ENCODE measurements at places on chromosomes 7 and 10.
A peak's percentile ranks its signal among the peaks of the same experiment; 100 is the strongest.

GRCh38 chr10:79022565-79023230 lies 46.1 kb upstream of the ZMIZ1 start:
- H3K36me3 ChIP-seq, result no peaks in the 10 kb centered on the region
- peaks cover 24% of the 10 kb centered on the region for H3K4me1 ChIP-seq
- H3K27ac ChIP-seq, result peak overlapping the region; percentile 90
- peak overlapping the region; percentile 48 for H3K4me3 ChIP-seq

DNA sequence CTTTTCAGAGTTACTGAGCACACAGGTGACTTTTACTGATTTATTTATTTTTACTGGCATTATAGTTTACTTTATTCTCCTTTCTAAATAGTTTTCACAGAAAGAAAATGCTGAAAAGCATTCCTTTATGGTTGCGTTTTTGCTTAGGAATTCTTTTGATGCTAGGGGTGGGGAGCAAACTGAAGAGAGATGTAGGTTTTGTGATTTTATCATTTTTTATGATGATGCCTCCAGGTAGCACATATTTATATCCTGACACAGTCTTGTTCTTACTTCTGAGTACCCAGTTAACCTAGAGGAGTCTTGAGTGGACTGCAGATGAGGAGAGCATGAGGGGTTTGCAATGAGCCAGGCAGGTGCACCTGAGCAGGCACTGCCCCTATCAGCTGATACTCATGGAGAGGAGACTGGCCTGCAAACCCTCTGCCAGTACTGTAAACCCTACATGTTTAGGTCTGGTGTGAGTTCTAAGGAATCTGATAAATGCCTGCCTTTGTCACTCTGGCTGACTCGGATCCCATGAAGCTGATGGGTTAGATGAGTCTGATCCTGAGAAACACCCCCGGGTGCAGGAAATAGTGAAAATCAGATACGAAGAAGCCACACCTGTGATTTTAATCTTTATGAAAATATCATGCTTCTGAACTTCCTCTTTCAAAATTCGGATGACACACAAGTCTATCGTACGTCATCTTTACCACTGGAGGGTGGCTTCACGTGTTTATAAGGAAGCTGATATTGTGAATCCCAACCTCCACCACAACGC lies 302.9 kb downstream of the WDR37 start:
- no peak overlapping the region for H3K27ac ChIP-seq
- no peak overlapping the region for H3K4me3 ChIP-seq
- H3K27me3 ChIP-seq, result no peaks in the 10 kb centered on the region
- no peak for DNase-seq

- H3K27me3 ChIP-seq, result no peaks in the 10 kb centered on the region
- no peak for DNase-seq
- H3K4me3 ChIP-seq, result no peak overlapping the region
- H3K4me1 ChIP-seq, result peaks cover 7% of the 10 kb centered on the region
These were observed 739 bp upstream of the ALDH18A1 start for GRCh38 chr10:95657250-95657649.

- no peak overlapping the region for H3K27ac ChIP-seq
- DNase-seq, result no peak
- H3K27me3 ChIP-seq, result no peaks in the 10 kb centered on the region
- H3K4me1 ChIP-seq, result no peaks in the 10 kb centered on the region
- H3K36me3 ChIP-seq, result no peaks in the 10 kb centered on the region
- H3K4me3 ChIP-seq, result no peak overlapping the region
These were observed 95.1 kb upstream of the FZD1 start for GRCh38 chr7:91168871-91169829.

GRCh38 chr10:35377050-35377728 lies 40.9 kb downstream of the CCNY start:
- DNase-seq, result no peak
- no peaks in the 10 kb centered on the region for H3K27me3 ChIP-seq
- H3K27ac ChIP-seq, result no peak overlapping the region
- H3K4me3 ChIP-seq, result no peak overlapping the region

- peaks cover 18% of the 10 kb centered on the region for H3K4me1 ChIP-seq
- DNase-seq, result no peak
- H3K36me3 ChIP-seq, result no peaks in the 10 kb centered on the region
- H3K27me3 ChIP-seq, result peaks cover 99% of the 10 kb centered on the region
These were observed 2.4 kb downstream of the FEZF1 start for GRCh38 chr7:122301858-122302760.

DNA sequence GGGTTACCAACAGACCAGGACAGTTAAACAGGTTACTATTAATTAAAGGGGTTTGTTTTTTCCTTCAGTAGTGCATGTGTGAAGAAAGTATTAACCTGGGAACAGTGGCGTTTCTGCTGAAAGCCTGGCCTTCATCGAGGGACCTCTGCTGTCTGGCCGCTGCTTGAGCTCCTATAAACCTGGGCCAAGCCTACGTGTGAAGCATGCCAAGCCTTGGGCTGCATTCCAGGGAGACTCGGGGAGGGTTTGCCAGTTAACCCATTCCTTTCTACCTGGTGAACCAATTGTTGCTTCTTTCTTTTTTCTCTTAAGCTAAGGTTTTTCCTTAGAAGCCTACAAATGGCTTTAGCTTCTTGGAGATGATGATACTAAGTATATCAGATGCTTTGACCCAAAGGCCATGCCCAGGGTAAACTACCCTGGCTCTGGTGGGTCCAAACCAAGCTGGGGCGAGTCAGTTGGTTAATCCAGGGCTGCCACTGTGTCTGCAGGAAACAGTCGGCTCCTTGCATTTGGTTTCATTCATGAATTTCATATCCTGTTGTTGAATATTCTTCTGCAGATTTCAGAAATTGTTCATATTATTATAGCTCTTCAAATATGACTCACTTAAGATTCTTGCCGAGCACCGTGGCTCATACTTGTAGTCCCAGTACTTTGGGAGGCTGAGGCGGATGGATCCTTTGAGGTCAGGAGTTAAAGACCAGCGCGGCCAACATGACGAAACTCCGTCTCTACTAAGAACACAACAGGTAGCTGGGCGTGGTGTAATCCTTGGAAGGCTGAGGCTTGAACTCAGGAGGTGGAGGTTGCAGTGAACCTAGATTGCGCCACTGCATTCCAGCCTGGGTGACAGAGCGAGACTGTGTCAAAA lies 23.8 kb downstream of the PFKP start:
- H3K4me3 ChIP-seq, result no peak overlapping the region
- DNase-seq, result no peak
- H3K27me3 ChIP-seq, result no peaks in the 10 kb centered on the region
- no peaks in the 10 kb centered on the region for H3K36me3 ChIP-seq
- no peak overlapping the region for H3K27ac ChIP-seq

GRCh38 chr7:100007887-100008286 lies 7.5 kb upstream of the ZKSCAN1 start:
- no peaks in the 10 kb centered on the region for H3K27me3 ChIP-seq
- H3K27ac ChIP-seq, result no peak overlapping the region
- H3K36me3 ChIP-seq, result no peaks in the 10 kb centered on the region
- H3K4me1 ChIP-seq, result no peaks in the 10 kb centered on the region

- H3K27ac ChIP-seq, result peak overlapping the region; percentile 74
- H3K4me1 ChIP-seq, result peaks cover 8% of the 10 kb centered on the region
- DNase-seq, result no peak
- no peaks in the 10 kb centered on the region for H3K27me3 ChIP-seq
These were observed 28.1 kb upstream of the SH2D4B start for GRCh38 chr10:80509403-80510161.

GRCh38 chr10:79336739-79337138 lies 10.5 kb upstream of the PPIF start:
- no peak overlapping the region for H3K4me3 ChIP-seq
- DNase-seq, result no peak
- H3K27me3 ChIP-seq, result no peaks in the 10 kb centered on the region
- H3K27ac ChIP-seq, result no peak overlapping the region
- H3K36me3 ChIP-seq, result no peaks in the 10 kb centered on the region
- H3K4me1 ChIP-seq, result peaks cover 4% of the 10 kb centered on the region

DNA sequence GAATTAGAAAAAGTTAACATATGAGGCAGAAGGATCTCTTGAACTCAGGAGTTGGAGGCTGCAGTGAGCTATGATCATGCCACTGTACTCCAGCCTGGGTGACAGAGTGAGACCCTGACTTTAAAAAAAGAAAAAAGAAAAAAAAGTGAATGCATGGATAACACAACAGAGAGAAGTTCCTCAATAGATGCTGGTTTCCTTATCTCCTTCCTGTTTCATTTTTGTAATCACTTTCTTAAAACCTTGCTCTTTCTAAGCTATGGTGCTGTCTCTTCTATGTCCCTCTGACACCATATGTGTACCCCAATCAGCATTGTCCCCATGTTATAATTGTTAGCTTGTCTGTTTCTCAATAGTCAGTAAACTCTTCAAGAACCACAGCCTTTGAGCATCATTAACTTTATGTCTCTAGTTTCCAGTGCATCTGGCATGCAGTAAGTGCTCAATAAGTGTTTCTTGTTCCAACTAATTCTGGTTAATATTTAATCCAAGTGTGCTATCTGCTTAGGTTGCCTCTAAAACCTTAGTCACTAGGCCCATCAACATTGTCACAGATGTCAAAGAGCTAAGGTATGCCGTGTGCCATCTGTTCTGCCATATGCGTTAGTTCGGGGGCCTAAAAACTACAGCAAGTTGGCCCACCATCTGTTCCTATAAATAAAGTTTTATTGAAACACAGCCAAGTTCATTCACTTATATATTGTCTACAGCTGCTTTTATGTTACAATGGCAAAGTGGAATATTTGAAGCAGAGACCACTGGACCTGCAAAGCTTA lies 36.2 kb downstream of the MPP7 start:
- H3K4me3 ChIP-seq, result no peak overlapping the region
- H3K27ac ChIP-seq, result no peak overlapping the region
- no peaks in the 10 kb centered on the region for H3K36me3 ChIP-seq
- no peaks in the 10 kb centered on the region for H3K27me3 ChIP-seq

DNA sequence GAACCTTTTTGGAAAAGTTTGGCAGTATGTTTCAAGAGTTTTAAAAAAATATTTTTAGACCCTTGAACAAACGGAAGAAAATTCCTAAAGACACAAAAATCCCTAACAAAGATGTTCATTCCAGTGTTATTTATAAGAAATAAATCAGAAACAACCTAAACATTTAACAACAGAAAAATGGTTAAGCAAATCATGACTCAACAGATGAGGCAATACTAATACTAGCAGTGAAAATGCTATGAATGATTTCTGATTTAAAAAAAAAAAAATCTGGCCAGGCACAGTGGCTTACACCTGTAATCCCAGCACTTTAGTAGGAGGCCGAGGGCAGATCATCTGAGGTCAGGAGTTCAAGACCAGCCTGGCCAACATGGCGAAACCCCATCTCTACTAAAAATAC lies 61.0 kb downstream of the ARHGAP12 start:
- H3K4me3 ChIP-seq, result no peak overlapping the region
- no peak overlapping the region for H3K27ac ChIP-seq
- peaks cover 42% of the 10 kb centered on the region for H3K4me1 ChIP-seq
- H3K36me3 ChIP-seq, result no peaks in the 10 kb centered on the region
- no peaks in the 10 kb centered on the region for H3K27me3 ChIP-seq

- H3K4me1 ChIP-seq, result peaks cover 43% of the 10 kb centered on the region
- H3K36me3 ChIP-seq, result no peaks in the 10 kb centered on the region
- no peaks in the 10 kb centered on the region for H3K27me3 ChIP-seq
- no peak for DNase-seq
- H3K4me3 ChIP-seq, result no peak overlapping the region
These were observed 82.4 kb downstream of the SHH start for GRCh38 chr7:155729847-155730246.

GRCh38 chr7:100547872-100548271 lies 8.9 kb downstream of the AGFG2 start:
- H3K4me1 ChIP-seq, result peaks cover 42% of the 10 kb centered on the region
- peak overlapping the region; percentile 74 for H3K27ac ChIP-seq
- DNase-seq, result no peak
- no peak overlapping the region for H3K4me3 ChIP-seq

DNA sequence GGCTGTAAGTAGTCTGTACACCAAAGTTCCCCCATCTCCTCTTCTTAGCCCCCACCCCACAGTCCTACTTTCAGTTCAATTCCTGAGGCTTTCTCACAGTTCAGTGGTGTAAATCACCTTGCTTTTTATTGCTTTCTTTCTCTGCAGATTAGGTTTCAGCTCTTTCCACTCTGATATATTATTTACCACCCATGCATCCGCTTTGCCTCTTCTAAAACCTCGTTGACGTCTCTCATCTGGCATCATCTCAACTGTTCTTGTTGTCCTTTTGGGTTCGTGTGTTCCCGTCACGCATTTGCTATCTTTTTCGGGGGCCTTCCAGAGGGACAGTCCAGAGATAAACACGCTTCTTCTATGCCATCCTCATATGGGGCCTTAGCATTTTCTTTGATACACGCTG lies 597.9 kb upstream of the DPP6 start:
- no peaks in the 10 kb centered on the region for H3K36me3 ChIP-seq
- H3K27ac ChIP-seq, result no peak overlapping the region
- no peaks in the 10 kb centered on the region for H3K27me3 ChIP-seq
- H3K4me1 ChIP-seq, result no peaks in the 10 kb centered on the region
- H3K4me3 ChIP-seq, result no peak overlapping the region

DNA sequence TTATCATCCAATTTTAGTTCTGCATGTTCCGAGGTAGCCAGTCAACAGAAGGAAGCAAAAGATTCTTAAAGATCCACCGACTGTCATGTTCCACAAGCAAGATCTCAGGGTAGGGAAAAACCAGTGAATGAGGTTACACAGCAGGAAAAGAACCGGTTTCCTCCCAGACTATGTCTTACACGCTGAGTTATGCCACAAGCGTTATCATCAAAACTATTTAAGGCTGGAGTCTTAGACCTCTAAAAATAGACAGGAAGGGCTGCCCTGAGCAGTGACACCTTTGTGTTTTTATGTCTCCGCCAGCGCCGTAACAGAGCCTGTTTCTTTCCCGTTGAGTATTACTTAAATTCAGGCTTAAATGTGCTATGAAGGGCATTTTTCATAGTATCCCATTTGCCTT lies 48.3 kb downstream of the PROSER2 start:
- H3K36me3 ChIP-seq, result no peaks in the 10 kb centered on the region
- peaks cover 19% of the 10 kb centered on the region for H3K4me1 ChIP-seq
- DNase-seq, result no peak
- no peaks in the 10 kb centered on the region for H3K27me3 ChIP-seq
- H3K4me3 ChIP-seq, result no peak overlapping the region

DNA sequence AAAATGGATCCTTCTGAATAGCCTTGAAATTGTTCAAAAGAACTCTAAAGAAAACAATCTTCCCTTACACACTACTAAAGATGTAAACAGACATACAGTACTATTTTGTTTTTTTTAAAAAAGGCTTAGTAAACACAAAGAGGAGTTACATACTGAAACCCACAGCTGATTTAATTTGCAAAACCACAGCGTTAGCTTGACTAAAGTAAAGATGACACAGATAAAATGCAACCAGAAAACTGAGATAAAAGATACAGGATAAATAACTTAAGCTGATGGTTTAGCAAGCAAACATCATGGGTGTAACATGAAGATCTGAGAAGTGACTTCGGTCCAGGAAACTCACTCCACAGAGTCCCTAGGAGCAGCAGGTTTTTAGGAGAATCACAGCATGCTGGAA lies 21.8 kb downstream of the PRKCQ start:
- DNase-seq, result no peak
- H3K36me3 ChIP-seq, result no peaks in the 10 kb centered on the region
- no peak overlapping the region for H3K4me3 ChIP-seq
- H3K27ac ChIP-seq, result peak overlapping the region; percentile 79

DNA sequence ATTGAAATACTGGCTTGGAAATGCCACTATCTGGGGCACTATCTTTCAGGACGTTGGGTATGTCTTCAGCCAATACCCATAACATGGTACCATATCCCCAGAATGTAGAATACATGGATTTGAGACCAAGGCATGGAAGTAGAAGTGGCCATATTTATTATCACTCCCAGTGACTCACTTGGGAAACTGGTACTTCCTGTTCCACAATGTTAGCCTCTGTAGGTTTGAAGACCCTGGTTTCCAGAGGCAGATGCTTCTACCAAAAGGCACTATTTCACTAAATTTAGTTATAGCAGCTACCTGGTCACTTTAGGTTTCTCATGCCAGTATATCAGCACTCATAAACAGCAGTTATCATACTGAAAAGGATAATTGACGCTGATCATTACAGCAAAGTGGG lies 184.2 kb downstream of the CCDC71L start:
- H3K27ac ChIP-seq, result no peak overlapping the region
- no peaks in the 10 kb centered on the region for H3K4me1 ChIP-seq
- DNase-seq, result no peak
- no peaks in the 10 kb centered on the region for H3K27me3 ChIP-seq
- H3K36me3 ChIP-seq, result no peaks in the 10 kb centered on the region

All from gastrocnemius medialis (tissue), 4 donors.